ENCODE measurements at places on chromosomes 4 and X.

DNA sequence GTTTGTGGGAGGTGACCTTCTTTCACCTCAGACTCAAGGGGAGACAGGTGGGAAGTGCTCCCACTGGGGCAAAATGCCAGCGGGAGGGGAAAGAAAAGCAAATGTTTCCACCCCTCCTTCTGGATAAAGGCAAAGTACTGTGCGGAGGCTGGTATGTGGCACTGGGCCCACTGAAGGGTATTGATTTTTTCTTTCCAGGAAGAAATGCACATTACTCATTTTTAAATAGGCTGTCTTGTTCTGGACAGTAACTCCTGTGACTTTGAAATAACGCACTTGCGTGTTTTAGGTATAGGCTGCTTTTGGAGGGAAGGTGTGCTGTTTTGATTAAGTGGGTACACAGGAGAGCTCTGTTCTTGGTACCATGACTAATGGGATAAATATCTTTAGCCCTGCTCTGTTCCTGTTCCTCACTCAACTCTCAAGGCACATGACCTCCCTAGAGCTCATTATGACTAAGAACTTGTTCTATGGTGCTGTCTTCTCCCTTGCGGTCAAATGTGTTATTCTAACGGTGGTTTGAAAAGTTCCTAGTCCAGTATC, 40.7 kb upstream of the MBTPS2 start:
- no peak for DNase-seq

DNA sequence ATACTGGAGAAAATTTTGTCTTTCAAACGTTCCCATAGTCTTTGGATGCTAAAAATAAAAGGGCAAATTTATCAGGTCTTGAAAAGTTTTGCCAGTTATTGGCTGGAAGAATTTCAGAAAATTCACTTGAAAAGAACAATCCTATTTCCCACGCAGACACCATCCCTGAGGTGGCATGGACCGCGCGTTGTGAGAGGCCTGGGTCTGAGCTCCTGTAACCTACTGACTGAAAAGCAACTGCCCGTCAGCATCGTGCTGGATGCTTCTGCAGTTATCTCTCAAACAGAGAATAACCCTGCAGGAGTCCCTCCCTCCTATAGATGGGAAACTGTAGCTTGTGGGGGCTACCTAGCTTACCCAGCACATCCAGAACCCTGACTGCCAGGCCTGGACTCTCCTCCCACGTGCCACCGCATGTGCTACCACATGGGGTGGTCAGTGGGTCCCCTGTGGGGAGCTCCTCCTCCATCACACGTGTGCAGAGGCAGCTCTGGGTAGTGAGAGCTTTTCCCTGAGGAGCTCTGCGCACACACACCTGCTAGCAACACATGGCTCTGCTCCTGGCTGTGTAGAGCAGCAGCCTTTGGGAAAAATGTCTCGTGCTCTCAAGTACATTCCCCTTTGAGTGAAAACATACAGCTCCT, 36.1 kb downstream of the NSG1 start:
- DNase-seq = no peak

- DNase-seq = no peak
Measured at GRCh38 chr4:40200875-40201801, 4.3 kb downstream of the RHOH start.

GRCh38 chr4:1575418-1576303, 108.5 kb downstream of the FAM53A start:
- DNase-seq = no peak

GRCh38 chr4:188341428-188341827, 202.2 kb downstream of the TRIML1 start:
- DNase-seq = no peak

DNA sequence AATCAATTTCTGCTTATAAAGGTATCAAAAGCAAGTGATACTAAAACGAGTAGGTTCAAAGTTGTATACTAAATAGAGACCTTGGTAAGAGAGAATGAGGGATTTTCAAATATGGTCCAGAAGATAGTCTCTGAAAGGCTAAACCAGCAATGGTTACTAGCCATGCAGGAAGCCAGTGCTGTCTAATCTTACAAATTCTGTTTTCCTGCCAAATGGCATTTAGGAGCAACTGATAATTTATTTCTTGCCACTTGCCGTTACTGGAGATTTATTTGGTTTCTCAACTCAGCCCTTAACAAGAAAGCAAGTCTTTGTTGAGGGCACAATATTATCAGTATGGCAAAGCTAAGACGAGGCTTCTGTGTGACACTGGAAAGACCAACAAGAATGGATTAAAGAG, 47.2 kb downstream of the MAP7D3 start:
- no peak for DNase-seq
